ENCODE measurements at places on chromosomes 11 and 22.
A peak's percentile ranks its signal among the peaks of the same experiment; 100 is the strongest.

- no peak for DNase-seq
Observed at GRCh38 chr11:102476812-102477211, 24.2 kb upstream of the TMEM123 start.

DNA sequence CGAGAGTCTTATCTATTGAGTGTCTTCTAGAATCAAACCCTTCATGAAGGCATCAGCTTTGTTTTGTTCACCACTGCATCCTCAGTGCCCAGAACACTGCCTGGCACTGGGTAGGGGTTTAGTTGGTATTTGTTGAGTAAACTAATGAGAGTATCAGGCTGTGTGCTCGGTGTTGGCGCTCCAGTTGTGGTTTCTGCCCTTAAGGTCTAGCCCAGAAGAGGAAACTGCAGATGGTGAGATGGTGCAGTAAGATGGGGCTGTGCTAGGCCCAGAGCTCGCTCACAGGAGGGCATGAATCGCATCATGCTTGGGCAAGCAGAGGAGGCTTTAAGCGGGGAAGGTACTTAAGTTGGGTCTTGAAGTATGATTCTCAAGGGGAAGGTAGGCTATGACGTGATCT lies 97.2 kb downstream of the FBXO7 start:
- no peak for DNase-seq

GRCh38 chr22:29313576-29314466 lies 1.7 kb downstream of the RASL10A start:
- DNase-seq, result no peak

- no peak for DNase-seq
Observed at GRCh38 chr11:13963169-13963948, 836 bp downstream of the SPON1 start.

DNA sequence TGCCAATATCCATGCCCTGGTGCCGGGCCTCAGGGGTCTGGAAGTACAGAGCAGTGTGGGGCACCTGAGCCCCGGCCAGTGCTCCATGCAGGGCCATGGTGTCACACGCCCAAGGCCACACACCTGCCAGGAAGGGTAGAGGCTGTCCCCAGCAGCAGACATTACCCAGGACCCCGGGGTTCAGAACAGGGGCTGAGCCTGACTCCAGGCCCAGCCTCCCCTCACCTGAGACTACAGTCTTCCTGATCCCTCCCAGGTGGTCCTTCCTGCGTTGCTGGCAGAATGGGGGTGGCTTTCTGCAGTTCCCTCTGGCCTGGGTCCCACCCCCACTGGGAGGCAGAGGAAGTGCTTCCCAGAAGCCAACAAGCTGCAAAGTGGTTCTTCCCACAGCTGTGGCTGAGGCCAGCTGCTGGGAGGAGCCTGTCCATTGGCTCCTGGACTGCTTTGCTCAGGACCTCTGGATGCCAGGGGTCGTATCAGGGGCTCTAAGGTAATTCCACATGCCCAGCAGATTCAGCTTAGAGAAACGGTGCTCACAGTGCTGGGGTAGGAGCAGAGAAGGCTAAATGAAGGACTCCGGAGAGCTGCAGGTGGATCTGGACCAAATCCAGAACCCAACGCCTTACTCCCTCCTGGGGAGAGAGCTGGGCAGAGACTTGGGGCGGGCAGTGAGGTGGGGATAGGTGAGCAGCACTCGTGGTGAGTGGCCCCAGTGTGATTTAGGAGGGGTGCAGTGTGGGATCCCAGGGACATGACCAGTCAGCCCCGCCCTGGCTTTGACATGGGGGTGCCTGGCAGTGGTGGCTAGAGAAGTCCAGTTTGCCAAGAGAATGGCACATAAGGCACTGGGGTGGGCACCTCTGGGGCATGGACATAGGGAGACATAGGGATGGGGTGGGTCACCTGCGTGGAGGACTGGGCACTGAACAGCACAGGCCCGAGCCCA lies 12.6 kb downstream of the TCIRG1 start:
- no peak for DNase-seq

- peak; percentile 96 for DNase-seq
Observed at GRCh38 chr11:72569966-72570892, 104.0 kb downstream of the PDE2A start.

DNA sequence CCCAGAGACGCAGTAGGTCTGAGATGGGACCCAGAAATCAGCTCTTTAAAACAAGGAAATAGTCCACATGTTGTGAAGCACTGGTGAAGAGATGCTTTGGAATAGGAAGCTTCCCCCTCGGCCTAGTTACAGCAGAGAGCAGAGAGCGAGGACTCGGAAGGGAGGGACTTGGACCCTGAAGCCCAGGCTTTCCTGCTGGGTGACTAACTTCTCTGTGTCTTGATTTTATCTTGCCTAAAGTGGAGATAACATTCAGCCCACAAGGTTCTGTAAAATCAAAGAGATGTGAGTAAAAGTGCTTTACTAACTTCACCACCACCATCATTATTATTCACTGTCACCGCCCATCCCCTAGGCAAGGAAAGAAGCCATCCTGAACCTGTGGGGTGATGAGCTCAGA lies 58.4 kb downstream of the THAP12 start:
- no peak for DNase-seq

GRCh38 chr22:46696229-46696518 lies 41.9 kb downstream of the CERK start:
- no peak for DNase-seq

DNA sequence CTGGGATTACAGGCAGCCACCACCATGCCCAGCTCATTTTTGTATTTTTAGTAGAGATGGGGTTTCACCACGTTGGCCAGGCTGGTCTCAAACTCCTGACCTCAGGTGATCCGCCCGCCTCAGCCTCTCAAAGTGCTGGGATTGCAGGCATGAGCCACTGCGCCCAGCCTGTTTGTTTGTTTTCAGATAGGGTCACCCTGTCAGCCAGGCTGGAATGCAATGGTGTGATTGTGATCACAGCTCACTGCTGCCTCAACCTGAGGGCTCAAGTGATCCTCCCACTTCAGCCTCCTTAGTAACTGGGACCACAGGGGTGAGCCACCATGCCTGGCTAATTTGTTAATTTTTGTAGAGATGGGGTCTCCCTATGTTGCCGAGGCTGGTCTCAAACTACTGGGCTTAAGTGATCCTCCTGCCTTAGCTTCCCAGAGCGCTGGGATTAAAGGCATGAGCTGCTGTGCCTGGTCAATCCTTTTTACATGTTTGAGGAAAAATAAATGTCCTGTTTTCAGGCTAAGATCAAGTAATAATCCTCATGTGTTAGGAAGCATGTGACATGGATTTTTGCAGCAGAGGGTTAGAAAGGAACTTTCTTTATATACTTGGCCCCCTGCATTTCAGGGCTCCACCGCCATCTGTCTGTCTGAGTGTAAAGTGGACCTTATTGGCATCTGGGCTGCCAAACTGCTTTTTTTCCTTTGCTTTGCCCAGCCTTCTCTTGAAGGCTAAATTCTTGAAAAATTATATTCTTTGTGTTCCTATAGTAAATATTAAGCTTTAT lies 4.8 kb upstream of the SLC3A2 start:
- DNase-seq, result no peak

DNA sequence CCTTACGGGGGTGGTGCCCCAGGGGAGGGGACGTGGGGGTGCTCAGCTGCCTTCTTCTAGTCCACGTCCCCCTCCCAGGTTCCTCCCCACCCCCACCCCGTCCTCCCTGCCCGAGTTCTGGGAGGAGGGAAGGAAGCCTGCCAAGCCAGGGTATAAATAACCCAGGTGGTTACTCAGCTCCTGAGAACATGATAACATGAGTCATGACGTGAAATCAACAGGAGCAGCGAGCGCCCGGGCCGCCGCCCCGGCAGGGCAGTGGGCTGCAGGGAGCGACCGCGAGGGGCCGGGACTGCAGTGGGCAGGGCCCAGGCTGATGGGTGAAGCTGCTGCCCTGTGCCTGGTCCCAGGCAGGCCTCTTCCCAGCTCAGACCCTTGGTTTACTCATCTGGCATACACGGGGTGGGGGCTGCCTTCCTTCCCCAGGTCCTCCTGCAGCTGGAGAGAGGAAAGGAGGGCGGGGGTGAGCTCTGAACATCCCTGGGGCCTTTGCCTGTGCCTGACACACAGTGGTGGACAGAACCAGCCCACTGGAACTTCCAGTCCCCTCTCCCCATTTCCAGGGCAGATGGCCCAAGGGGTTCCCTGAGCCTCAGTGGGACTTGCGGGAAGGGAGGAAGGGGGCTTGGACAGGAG lies 8.8 kb upstream of the PDGFB start:
- peak; percentile 90 for DNase-seq

- DNase-seq, result no peak
Observed at GRCh38 chr22:24184057-24184798, 2.9 kb downstream of the SUSD2 start.

DNA sequence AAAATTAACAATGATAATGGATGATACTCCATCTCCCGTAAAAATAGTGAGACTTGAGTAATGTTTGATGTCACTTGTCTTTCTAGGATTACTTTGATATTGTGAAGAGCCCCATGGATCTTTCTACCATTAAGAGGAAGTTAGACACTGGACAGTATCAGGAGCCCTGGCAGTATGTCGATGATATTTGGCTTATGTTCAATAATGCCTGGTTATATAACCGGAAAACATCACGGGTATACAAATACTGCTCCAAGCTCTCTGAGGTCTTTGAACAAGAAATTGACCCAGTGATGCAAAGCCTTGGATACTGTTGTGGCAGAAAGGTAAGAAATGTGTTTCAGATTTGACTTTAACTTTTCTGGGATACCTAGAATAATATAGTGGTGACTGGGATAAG lies 48.0 kb upstream of the L3MBTL2 start:
- no peak for DNase-seq

DNA sequence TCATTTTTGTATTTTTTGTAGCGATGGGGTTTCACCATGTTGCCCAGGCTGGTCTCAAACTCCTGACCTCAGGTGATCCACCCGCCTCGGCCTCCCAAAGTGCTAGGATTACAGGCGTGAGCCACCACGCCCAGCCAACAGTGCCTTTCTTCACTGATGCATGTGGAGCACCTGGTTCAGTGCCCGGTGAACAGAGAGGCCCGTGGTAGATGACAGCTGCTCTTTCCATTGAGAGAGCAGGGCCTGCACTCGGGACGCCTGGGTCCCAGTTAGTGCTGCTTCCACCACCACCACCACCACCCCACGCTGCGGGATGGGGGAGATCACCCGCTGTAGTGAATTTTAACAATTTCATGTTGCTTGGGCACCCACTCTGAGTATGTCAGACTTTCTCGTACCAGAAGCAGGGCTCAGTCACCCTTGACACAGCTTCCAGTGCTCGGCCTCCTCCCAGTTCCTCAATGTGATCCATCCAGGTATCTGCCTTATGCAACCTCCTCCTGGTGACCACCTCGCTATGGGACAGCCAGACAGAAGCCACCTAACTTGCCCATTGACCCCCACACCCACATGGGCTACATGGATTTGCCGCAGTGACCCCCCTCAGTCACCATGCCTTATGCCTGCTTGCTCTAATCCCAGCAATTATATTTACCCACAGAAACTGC lies 36.6 kb downstream of the ARRB1 start:
- DNase-seq, result no peak

DNA sequence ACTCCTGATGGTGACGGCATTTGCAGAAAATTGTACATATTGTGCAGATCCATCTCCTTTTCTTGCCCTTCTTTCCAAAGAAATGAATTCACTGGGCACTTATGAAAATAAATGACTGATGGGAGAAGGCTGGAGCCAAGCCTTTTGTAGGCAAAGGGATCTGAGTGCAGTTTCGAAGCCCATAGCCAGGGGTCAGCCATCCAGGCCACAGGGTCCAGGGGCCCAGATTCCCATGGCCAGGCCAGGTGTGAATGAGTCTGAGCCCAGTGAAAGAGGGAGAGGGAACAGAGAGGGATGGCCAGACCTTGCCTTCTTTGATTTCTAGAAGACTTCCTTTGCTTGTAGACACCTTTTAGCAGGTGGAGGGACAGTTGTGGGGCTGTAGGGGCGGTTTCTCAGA lies 209.1 kb downstream of the KIRREL3 start:
- DNase-seq, result peak; percentile 30

DNA sequence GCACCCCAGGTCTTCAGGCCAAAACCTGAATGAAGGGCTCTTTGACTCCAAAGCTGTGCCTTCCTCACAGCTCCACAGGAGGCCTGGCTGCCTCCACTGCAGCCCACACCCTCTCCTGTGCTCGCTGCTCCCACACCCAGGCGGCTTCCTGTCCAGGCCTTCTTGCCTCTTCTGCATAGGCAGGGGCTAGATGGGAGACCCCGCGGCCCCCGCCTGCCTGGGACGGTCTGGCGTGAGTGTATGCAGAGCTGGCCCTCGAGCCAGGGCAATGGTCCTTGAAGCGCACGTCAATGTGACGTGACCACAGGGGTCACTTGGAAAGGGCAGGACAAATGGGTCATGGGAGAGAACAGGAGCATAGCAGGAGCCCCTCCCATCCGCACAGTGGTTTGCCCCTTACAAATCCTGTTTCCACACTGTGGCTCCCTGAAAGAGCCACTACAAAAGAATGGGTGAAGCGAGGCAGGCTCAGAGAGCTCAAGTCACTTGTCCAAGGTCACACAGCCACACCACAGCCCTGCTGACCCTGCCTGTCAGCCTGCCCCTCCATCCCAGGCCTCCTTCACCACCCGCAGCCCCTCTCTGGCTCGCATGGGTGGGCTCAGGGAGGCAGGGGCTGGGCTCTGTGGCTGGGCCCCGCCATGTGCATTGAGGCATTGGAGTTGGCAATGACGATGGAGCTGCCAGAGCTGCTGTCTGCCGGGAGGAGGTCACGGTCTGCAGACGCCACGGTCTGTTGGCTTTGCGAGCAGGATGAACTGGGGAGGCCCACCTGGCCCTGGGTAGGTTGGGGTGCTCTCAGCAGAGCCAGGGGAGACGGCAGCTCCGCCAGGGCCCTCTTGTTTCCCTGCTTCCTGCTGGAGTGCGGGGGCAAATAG lies 71.2 kb upstream of the WNT11 start:
- DNase-seq, result no peak

DNA sequence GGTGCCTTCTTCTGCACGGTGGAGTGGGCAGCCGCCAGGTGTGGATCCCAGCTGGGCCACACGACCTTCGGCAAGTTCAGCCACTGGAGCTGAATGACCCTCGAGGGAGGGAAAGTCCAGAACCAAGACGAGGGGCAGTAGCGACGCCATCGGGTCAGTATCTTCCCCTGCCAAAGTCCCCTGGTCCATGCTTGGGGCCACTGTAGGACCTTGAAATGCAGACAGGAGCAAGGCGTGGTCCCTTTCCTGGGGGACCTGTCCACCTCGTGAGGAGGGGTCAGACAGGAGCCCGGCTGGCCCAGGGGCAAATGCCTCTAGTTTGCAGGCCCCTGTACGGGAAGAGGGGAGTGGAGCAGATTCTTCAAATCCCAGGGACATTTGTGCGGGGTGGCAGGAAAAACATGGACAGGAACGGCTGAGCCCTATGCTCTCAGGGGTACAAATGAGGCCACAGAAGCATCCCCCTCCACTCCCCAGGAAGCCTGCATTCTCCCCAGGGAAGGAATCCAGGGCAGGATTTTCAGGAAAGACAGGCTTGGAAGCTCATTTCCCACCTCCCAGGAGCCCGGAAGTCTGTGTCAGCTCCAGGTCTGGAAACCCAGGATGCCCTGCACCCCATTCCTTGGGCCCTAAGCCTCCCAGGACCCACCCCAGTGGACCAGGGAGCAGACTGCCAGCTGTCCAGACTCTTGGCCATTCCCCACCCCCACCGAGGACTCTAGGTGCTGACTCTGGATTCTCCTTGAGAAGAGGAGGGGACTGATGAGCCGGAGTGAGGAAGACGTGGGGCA lies 6.6 kb downstream of the SHANK2 start:
- DNase-seq, result no peak
